RPMI8226 (cell line): ENCODE measurements at places on chromosomes 11 and 22.

GRCh38 chr11:68145120-68145866 lies 24.1 kb upstream of the CHKA start:
- DNase-seq = peak; percentile 75

GRCh38 chr11:114826910-114827442 lies 148.6 kb downstream of the NXPE2 start:
- no peak for DNase-seq

- no peak for DNase-seq
Observed at GRCh38 chr22:30422481-30423300, 2.9 kb upstream of the MTFP1 start.

- DNase-seq = no peak
Observed at GRCh38 chr22:49717322-49717919, 110.3 kb downstream of the BRD1 start.

DNA sequence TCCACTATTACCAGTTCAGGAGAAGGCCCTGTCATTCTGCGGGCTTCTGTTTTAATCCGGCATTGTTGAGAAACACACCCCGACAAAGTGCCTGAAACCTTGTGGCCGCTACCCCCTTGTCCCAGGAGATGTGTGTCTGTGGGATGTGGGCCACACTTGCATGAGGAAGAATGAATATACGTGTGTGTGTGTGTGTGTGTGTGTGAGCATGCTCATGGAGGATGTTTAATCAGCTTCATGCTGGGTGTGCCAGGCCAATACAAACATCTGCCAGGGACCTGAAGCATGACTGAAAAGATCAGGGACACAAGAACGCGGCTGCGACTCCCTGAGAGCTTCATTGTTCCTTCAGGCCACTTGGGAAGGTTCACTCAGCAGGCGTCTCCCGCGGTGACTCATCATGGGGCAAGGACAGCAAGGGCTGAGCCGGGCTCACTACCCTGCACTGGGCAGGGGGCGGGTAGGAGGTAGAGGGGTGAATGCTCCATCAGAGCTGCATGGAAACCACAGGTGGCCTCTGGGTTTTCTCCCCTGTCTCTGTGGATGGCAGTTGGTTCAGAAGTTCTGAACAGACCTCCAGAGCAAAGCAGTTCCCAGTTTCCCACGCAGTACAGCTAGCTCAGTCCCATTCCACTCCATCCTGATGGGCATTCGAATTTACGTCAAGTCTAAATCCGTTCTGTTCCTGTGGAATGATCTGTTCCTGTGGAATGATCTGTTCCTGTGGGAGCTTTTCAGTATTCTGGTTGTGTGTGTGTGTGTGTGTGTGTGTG lies 7.0 kb upstream of the MALAT1 start:
- DNase-seq = peak; percentile 79

- no peak for DNase-seq
Observed at GRCh38 chr11:33387996-33388395, 130.8 kb downstream of the HIPK3 start.
